Right renal cortex interstitium (tissue), 3 donors: ENCODE measurements at places on chromosomes 12 and 14. TPM values are rescaled to one million over a fixed set of nuclear protein-coding genes. Genes with fewer than 3 reads are reported as not detected.

PLA2G1B gene
- polyA plus RNA-seq: 0.49 TPM

TAOK3 gene
- polyA plus RNA-seq: 38.3 TPM

RNF212B gene
- polyA plus RNA-seq: 1.4 TPM

NR1H4 gene
- polyA plus RNA-seq: 15.4 TPM

OTUB2 gene
- 4.3 TPM for polyA plus RNA-seq

IL23A gene
- 0.58 TPM for polyA plus RNA-seq

GLIPR1L1 gene
- polyA plus RNA-seq: 0.24 TPM

TMEM229B gene
- 2.6 TPM for polyA plus RNA-seq

DNA sequence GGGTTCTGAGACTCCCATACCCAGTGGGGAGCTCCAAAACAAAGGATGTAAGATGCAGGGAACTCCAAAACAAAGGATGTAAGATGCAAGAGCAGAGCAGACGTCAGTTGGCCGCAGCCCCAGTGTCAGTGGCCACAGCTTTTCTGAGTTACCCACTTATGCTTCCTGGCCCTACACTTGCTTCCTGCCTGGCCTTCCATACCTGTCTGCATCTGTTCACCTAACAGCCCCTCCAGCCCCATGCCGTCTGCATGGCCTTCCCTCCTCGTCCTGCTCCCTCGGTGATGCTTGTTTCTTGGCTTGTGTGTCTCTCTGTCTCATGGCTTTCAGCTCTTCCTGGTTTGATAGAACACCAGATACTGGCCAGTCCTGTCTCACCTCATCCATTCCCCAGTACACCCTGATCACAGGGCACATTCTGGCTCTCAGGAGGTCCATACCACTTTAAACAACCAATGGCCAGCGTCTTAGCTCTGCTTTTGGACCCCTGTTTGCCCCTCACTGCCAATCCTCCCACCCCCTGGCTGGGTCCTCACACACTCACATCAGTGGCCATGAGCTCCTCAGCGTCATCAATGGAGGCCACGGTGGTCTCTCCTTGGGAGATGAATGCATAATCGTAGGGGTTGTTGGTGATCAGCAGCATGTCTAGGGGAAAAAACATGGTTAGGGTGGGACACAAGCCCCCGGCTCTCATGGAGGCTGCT is 5.3 kb downstream of the MYH7 start:
- no peak for DNase-seq

- no peak for DNase-seq
Measured at GRCh38 chr14:100788942-100789341, 37.0 kb upstream of the MEG3 start.

DNA sequence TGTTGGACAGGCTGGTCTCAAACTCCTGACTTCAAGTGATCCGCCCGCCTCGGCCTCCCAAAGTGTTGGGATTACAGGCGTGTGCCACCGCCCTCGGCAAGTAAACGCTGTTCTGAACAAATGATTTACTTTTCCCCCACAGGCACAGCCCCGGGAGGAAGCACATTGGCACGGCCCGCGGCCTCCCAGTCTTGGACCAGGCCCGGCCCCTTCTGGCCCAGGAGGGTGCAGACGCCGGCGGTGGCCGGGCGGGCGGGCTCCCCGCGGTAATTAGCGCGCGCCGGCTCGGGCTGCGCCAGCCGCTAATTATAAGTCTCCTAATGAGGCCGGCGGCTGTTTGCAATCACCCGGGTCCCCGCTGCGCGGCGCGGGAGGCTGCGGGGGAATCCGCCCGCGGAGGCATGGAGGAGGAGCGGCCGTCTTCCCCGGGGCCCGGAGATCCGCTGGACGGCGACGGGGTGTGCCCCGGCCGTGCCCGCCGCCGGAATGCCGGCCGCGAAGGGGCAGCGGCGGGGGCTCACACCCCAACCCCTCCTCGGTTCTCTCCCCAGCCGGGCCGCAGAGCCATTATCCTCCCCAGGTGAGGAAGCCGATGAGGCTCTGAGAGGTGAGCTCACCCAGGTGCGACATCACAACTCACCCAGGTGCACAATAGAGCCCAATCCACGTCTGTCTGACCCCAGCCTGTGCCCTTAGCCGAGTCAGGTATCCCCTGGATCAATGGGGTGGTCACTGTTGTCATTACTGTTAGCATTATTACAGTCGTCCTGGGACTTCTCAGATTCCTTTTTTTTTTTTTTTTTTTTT is 3.3 kb upstream of the POP5 start:
- DNase-seq: no peak

DNA sequence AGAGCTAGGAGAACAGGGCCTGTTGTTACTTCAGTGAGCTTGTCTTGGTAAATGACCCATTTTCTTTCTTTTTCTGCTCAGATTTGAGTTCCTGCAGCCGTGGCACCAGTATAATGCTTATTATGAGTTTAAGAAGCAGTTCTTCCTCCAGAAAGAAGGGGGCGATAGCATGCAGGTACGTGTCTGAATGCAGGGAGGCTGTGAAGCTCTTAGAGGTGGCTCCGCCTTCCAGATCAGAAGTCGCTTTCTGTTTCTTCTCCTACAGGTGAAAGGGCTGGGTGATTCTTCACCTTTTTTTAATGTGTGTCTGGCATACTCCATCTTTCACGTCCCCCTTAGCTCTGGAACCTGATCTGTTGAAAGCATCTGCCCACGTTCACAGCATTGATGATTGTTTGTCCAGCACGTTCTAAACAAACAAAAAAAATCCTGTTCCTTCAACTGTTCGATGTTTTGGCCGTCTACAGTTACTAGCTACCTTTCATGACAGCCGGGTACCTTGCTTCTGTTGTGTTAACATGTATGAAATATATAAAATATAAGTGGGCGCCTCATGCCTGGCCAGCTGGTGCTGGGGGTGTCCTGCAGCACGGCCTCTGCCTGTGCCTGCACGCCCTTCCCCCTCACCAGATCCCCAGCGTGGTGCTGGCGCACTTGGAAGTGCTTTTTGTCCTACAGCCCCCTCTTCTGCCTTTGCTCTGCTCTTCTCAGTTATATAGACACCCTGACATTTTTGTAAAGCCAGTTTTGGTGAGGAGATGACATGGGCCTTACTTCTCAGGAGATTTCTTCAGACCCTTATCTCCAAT is 44.6 kb downstream of the SFSWAP start:
- no peak for DNase-seq

DNA sequence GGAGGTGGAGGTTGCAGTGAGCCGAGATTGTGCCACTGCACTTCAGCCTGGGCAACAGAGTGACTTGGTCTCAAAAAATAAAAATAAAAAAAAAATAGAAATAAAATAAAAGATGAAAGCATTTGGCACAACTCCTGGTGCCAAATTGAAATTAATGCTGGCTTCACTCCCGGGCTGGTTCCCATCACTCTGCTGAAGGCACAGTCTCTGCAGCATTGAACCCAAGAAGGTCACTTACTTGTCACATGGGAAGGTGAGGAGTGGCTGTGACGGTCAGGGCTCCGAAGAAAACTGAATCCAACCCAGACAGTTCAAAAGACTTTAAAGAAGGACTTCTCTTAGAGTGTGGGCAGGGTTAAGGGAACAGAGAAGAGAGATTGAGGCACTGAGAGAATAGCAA is 10.5 kb upstream of the CCDC63 start:
- DNase-seq: no peak

GRCh38 chr12:126464153-126464552 is 1398.9 kb downstream of the AACS start:
- DNase-seq: no peak

GRCh38 chr12:82818271-82819035 is 131.7 kb downstream of the TMTC2 start:
- DNase-seq: no peak

- DNase-seq: no peak
Measured at GRCh38 chr12:44780221-44780790, 95.8 kb downstream of the NELL2 start.

DNA sequence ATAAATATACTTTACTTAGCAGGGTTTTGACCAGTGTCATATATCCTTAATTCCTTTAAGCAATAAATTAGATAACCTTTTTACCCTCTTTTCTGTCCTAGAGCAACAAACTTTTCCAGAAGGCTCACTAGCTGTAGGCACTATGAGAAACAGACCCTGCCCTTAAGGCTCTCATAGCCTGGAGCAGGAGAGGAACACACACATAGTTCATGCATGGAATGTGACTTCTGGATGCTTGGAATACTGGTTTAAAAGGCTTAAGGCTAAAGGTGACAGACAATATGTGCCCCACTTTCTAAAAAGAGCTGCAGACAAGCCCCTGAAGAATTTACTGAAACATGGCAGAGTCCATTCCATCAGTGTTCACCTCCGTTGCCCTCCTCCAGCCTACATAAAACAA is 237.2 kb downstream of the TTC8 start:
- no peak for DNase-seq

DNA sequence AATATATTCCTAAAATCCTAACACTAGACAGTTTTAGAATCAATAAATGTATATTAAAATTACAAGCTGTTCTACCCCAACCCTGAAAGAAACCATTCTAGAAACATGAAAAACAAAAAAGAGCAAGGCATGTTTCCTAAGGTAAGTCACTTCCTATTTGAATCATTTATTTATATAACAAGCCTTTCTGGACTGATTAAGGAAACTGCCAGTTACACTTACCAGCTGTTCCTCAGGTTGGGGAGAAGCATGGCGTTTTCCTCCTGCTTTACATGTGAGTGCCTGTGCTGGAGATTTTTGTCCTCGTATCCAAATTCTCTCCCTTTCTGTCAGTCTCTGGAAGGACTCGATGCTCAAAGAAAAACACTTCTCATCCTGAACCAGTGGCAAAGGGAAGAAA is 183.3 kb downstream of the EFCAB11 start:
- no peak for DNase-seq

GRCh38 chr12:99054601-99055128 is 409.6 kb downstream of the APAF1 start:
- DNase-seq: no peak

GRCh38 chr12:50200552-50201273 is 33.5 kb upstream of the CERS5 start:
- DNase-seq: no peak

- no peak for DNase-seq
Measured at GRCh38 chr14:55976655-55977054, 141.6 kb upstream of the PELI2 start.

- no peak for DNase-seq
Measured at GRCh38 chr12:27331927-27332324, 710 bp upstream of the BMAL2 start.

DNA sequence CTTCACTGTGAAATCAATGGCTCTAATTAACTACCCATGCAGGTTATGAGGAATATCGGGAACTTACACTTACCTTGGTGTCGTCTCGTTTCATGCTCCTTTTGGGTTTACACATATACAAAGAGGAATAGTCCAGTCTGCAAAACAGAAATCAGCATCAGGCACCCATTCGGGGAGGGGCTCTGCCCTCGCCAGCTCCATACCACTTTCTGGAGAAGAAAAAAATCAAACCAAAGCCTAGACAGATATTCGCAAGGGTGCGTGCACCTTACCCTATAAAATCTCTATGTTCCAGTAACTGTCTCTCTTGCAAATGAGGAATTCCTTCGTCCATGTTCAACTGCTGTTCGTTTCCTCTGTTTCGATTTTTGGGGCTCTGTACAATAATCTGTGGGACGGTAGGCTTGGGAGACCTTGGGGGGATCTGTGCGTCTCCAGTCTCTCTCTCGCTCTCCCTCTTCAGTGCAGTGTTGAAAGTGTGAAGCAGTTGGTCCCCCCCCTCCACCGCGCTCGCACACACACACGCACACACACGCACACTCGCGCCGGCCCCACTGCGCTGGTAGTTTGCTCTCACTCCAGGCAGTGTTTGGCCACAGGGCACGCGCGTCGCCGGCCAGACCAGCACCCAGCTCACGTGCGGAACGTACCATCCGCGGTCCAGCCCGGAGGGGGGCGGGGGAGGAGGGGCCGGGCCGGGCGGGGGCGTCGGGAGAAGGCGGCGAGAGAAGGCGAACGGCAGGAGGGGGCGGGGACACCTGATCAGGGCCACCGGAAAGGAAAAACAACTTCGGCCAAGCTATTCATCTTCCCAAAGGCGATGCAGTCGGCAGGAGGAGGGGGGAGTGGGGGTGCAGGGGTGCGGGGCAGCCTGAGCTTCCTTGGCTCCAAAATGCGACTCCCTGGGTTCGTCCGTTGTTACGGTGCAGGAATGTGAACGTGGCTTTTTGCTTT is at the start of gene BHLHE41:
Gene BHLHE41 (minus strand): TSS at position 592 of the 954 bp plus-strand sequence. CDS start 258 bp downstream, at position 334.
- no peak for DNase-seq

- DNase-seq: no peak
Measured at GRCh38 chr14:99203801-99204200, 68.2 kb downstream of the BCL11B start.

DNA sequence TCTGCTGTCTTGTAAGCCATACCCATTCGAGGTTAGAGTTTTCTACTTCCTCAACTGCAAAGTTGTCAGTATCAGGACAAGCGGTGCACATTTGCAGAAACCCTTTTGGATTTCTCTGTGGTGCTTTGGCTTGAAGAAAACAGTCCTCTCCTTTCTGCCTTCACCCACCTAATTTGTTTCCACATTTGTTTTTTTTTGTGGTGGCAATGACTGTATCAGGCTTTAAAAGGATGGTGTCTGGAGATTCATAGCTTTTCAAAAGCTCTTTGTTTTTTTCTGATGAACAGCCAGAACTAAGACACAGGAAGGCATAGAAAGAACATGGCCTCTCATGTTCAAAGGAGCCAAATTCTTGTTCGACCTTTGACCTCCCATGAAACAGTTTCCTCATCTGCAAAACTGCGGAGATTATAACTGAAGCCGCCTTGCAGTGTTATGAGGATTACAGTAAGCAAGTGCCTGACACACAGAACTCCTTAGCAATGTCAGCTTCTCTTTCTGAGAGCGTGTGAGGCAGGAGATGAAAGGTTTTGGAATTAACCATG is 270.6 kb upstream of the TBX3 start:
- DNase-seq: no peak
